Prostate gland (tissue), 2 donors: ENCODE measurements at places on chromosomes 3 and 15.

DNA sequence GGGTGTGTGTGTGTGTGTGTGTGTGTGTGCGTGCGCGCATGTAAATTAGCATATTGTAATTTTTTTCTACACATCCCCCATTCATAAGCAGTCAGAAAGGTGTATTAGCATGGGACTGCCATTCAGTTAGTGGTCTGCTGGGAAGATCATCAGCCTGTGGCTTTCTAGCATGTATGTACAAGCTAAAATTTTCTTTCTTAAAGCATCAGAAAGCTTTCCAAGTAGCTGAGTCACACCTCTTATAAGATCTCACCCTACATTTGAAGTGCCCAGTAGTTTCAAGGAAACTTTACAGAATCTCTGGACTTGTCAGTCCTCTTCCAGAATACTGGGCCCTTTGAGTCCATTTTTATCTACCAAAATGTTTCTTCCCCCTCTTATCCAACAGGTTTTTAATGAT, 411.4 kb upstream of the TPRG1 start:
- DNase-seq: no peak

DNA sequence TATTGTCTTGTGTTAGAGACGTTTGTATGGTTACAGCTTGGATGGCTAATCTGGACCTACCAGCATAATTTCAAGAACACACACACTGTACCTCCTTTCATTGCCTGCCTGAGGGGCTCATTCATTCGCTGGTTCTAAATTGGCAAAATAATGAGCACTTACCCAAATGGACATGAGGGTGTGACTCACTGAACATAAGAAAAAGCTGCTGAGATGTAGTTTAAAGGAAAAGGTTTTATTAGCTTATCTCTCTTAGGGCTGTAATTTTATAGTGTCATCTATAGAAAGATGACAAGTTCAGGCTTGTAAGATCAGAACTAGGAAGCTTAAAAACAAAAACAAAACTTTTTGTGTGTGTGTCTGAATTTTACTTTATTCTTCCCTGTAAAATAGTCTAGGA, 120.7 kb upstream of the WNT7A start:
- no peak for DNase-seq

GRCh38 chr3:177211503-177212277, 14.4 kb upstream of the TBL1XR1 start:
- peak; percentile 83 for DNase-seq

DNA sequence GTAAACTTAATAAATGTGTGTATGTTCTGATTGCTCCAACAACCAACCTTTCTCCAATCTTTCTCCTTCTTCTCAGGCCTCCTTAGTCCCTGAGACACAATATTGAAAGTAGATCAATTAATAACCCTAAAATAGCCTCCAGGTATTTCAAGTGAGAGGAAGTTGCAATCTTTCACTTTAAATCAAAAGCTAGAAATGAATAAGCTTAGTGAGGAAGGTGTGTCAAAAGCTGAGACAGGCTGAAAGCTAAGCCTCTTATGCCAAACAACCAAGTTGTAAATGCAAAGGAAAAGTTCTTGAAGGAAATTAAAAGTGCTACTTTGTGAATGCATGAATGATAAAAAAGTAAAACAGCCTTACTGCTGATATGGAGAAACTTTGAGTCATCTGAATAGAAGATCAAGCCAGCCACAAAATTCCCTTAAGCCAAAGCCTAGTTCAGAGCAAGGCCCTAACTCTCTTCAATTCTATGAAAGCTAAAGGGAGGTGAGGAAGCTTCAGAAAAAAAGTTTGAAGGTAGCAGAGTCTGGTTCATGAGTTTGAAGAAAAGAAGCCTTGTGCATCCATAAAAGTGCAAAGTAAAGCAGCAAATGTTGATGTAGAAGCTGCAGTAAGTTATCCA, 38.6 kb downstream of the CCDC80 start:
- DNase-seq: no peak
